ENCODE measurements at places on chromosomes 13 and 19. TPM values are rescaled to one million over a fixed set of nuclear protein-coding genes. Genes with fewer than 3 reads are reported as not detected.
A peak's percentile ranks its signal among the peaks of the same experiment; 100 is the strongest.

DNA sequence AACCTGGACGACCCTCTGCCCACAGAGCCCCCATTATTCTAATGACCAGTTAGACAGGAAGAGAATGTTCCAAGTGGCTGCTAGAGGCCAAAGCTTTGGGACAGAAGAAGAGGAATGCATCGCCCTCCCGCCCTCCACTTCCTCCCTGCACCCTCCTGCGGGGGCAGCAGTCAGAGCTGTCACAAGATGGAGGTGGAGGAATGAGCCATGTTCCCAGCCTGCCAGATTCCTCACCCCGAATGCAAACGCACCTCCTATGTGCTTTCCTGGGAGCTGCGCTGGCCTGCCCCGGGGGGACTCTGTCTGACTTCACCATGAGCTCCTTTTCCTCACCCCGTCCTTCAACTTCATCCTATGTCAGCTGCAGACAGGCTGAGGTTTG, 1.7 kb downstream of the YJEFN3 start:
- DNase-seq = no peak

RNF17 gene
- not detected for total RNA-seq

DNA sequence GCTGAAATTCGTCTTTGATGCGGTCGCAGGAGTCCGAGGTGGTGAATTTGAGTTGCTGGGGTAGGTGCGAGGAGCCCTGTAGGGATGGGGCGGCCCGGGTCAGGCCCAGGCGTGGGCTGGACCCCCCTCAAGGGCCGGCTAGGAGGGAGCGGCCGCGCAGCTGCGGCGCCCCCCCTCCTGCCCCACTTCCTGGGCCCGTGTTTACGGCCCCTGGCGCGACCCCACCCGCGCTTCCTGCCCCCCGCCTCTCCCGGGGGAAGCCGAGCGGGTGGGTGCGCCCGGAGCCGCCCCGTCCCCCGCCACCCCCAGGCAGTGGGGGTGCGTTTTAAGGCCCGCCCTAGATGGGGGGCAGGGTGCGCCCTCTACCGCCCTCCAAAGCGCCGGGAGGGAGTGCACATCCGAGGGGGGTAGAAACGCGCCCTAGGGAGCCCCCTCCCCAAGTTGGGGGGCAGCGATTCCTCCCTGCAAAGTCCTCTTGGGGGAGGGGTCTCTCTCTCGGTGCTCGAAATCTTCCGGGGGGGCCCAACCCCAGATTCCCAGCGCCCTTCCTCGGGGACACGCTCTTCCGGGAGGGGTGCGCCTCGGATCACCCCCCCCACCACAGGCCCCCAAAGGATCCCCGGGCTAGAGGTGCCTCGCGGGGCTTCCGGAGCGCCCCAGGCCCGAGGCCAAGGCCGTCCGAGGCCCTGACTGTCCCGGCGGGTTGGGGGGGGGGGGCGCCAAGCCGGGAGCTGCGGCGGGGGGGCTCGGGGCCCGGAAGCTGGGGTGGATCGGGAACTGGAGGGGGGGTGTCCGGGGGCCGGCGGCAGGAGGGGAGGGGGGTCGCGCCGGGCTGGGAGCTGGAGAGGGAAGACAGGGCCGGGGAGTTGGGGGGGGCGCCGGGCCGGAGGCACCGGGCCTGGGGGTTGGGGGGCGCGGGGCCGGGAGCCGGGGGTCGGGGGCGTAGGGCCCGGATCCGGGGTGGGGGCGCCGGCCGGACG, 823 bp downstream of the TLE5 start:
- DNase-seq = no peak

GRCh38 chr19:37594982-37595382, 306 bp downstream of the ZNF540 start:
- no peak for DNase-seq

- no peak for DNase-seq
Observed at GRCh38 chr19:3575260-3575741, 2.6 kb downstream of the HMG20B start.

DNA sequence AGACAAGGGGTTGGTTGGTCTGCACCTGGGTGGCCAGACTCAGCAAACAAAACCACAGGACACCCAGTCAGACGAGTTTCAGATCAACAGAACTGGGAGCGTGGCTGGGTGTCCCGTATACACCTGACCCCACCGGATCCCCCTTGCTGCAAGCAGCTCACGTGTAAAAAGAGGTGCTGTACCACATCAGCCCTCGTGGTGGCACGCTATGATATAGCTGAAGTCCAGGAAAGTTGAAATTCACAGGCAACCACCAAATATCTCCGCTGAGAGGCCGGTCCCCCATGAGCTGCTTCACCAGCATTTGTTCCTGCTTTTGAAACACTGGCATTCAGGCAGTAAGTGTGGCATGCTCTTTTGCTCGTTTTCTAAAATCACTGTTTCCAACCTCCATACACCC, 92.3 kb downstream of the TUBA3C start:
- peak; percentile 2 for DNase-seq
